ENCODE measurements at places on chromosomes 3 and 15.
A peak's percentile ranks its signal among the peaks of the same experiment; 100 is the strongest.

DNA sequence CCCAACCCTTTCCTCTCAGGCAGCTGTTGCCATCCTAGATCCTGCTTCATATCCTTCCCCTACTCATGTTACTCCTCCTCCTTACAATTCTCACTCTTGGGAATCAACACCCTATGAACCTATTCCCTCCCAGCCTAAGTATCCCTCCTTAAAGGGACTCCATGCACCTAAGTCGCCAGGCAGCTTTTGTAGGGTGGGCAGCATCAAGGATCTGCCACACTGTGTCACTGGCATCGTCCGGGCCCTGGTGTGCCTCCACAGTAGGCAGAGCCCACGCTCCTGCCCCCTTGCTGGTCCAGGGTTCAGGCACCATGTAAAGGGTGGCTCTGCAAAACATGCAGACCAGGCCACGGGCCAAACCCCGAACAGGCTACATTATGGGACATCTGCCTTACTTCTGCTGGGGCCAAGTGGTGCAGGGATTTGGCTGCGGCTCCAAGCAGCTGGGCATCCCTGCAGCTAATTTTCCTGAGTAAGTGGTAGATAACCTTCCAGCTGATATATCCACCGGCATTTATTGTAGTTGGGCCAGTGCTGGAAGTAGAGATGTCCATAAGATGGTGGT, 53.4 kb downstream of the GSK3B start:
- no peak overlapping the region for H3K27ac ChIP-seq
- H3K4me3 ChIP-seq, result no peak overlapping the region
- H3K36me3 ChIP-seq, result peaks cover 8% of the 10 kb centered on the region
- H3K4me1 ChIP-seq, result no peaks in the 10 kb centered on the region
- no peak for DNase-seq

DNA sequence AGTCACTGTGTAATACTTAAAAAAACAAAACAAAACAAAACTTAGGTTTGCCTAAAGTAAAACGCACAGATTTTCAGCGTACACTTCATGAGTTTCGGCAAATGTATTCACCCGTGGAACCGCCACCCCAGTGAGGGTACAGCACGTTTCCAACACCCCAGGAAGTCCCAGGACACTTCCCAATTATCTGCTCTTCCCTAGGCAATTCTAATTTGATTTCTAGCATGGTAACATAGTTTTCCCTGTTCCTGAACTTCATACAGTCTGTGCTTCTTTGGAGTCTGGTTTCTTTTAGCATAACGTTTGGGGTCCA, 497 bp upstream of the CLASP2 start:
- H3K4me3 ChIP-seq, result peak overlapping the region; percentile 90
- peaks cover 15% of the 10 kb centered on the region for H3K4me1 ChIP-seq
- no peak for DNase-seq
- no peaks in the 10 kb centered on the region for H3K27me3 ChIP-seq
- peak overlapping the region; percentile 99 for H3K27ac ChIP-seq
- no peaks in the 10 kb centered on the region for H3K36me3 ChIP-seq

GRCh38 chr3:137770835-137771399, 6.8 kb downstream of the SOX14 start:
- H3K4me1 ChIP-seq, result peaks cover 43% of the 10 kb centered on the region
- no peak overlapping the region for H3K27ac ChIP-seq
- H3K27me3 ChIP-seq, result no peaks in the 10 kb centered on the region
- H3K4me3 ChIP-seq, result peak overlapping the region; percentile 40

DNA sequence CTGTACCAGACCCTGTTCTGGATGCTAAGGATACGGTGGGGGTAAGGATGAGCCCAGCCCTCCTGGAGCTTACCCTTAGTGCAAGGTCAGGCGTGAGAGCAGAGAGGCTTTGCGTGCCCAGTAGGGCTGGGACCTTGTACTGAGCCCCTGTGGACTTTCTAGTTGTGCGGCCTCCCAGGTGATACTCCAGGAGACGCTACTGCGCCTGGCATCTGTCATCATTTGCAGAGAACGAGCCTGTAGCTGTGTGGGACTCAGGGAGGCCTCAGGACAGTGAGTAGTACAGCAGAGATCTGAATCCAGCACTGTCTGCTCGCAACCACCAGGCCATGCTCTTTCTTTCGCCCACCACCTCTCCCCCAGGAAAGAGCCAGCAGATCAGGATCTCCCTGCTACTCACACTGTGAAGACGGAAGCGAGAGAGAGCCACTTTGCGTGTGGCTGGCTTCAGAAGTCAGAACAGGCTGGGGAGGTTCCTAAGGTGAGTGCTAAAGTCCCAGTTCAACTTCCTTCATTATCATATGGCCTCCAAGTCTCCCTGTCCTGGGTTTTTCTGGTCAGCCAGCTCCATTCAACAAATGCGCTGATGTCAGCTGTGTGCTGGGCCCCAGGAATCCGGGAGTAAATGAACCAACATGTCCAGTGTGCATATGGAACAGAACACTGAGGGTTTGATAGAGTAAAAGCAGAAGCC, 38.2 kb upstream of the ITGA11 start:
- no peaks in the 10 kb centered on the region for H3K27me3 ChIP-seq
- DNase-seq, result no peak
- H3K27ac ChIP-seq, result peak overlapping the region; percentile 42
- no peak overlapping the region for H3K4me3 ChIP-seq

DNA sequence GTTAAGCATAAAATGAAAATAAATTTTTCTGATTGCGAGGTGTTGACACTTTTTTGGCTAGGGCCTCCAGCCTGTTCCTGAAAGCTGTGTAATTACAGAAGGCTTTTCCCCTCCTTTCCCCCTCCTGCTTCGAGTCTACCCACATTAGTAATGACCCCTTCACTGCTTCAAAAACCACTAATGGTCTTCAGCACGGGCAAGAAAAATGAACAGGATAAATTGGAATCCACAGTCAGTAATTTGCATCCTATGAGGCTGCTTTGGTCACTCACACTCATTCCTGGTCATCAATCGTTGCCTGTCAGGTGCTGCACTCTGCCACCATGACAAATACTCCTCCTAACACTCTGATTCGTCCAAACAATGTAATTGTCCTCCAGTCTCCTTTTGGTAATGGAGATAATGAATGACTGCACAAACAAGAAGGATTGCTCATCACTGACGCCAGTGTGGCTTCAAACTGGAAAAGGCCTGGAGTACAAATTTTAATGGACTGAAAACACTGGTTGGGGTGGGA, 148.6 kb downstream of the MEIS2 start:
- H3K36me3 ChIP-seq, result peaks cover 5% of the 10 kb centered on the region
- no peak overlapping the region for H3K27ac ChIP-seq
- no peaks in the 10 kb centered on the region for H3K4me1 ChIP-seq
- no peak for DNase-seq
- no peaks in the 10 kb centered on the region for H3K27me3 ChIP-seq

DNA sequence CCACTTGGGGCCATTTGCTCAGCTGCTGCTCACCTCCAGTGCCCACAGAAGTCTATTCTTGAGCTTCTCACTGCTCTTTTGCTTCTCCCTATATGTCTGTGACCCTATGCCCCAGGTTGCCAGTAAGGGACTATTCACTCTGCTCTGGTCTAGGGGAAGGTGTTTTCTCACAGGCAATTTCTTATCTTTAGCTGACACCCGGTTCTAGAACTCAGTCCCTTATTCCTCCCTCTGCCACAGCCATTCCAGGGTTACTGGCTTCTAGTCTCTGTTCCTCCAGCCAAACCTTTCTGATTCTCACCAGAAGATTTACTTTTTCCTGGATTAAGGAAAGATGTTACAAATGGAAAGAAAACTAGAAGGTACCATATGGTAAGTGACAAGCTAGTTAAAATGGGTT, 574.0 kb downstream of the NTRK3 start:
- H3K27ac ChIP-seq, result no peak overlapping the region
- no peaks in the 10 kb centered on the region for H3K4me1 ChIP-seq
- H3K36me3 ChIP-seq, result no peaks in the 10 kb centered on the region
- H3K4me3 ChIP-seq, result no peak overlapping the region
- DNase-seq, result no peak

DNA sequence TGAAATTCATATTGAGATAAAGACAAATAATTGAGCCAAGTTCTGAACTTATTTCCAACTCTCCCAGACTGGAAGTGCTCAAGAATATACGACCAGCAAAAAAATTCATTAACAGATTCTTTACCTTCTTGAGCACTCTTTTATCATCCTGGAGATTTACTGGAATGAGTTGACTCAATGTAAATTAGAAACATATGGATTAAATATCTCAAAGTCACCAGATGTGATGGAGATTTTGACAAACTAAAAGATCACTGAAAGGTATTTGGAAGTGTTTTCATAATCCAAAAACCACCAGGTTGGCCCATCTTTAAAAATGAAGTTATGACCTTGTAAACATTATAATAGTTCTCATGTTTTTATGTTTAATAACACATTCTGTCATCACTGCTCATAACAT, 433.2 kb upstream of the RASGRP1 start:
- H3K4me1 ChIP-seq, result peaks cover 7% of the 10 kb centered on the region
- no peaks in the 10 kb centered on the region for H3K36me3 ChIP-seq
- no peak overlapping the region for H3K27ac ChIP-seq
- no peak overlapping the region for H3K4me3 ChIP-seq
- H3K27me3 ChIP-seq, result no peaks in the 10 kb centered on the region

GRCh38 chr3:159080256-159080655, 278.4 kb downstream of the MFSD1 start:
- H3K27me3 ChIP-seq, result no peaks in the 10 kb centered on the region
- H3K4me1 ChIP-seq, result no peaks in the 10 kb centered on the region
- no peak overlapping the region for H3K27ac ChIP-seq
- no peak overlapping the region for H3K4me3 ChIP-seq

- no peak for DNase-seq
- no peak overlapping the region for H3K4me3 ChIP-seq
- H3K4me1 ChIP-seq, result no peaks in the 10 kb centered on the region
- no peaks in the 10 kb centered on the region for H3K36me3 ChIP-seq
- no peak overlapping the region for H3K27ac ChIP-seq
- no peaks in the 10 kb centered on the region for H3K27me3 ChIP-seq
These were observed 77.6 kb upstream of the WNT5A start for GRCh38 chr3:55564726-55565125.

- no peak overlapping the region for H3K4me3 ChIP-seq
- H3K27ac ChIP-seq, result no peak overlapping the region
- no peak for DNase-seq
These were observed 202.2 kb downstream of the OPA1 start for GRCh38 chr3:193795062-193795690.

GRCh38 chr3:159787178-159787574, 201.5 kb upstream of the IL12A start:
- H3K27me3 ChIP-seq, result no peaks in the 10 kb centered on the region
- no peak overlapping the region for H3K4me3 ChIP-seq
- peaks cover 100% of the 10 kb centered on the region for H3K4me1 ChIP-seq
- peak overlapping the region; percentile 87 for H3K27ac ChIP-seq
- H3K36me3 ChIP-seq, result no peaks in the 10 kb centered on the region

DNA sequence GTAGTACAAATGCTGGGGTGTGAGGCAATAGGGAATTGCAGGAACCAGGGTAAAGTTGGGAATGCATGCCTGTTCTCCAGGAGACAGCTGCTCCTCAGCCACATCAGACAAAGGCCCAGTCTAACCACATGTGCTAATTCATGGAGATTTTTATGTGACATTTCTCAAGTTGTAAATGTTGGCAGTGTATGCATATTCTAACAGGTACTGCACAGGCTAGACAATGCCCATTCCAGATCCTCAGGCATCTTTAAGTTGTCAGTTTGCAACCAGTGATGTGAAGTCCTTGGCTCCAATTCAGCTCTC, 84.9 kb downstream of the EEFSEC start:
- H3K36me3 ChIP-seq, result no peaks in the 10 kb centered on the region
- no peaks in the 10 kb centered on the region for H3K27me3 ChIP-seq
- no peak for DNase-seq
- no peaks in the 10 kb centered on the region for H3K4me1 ChIP-seq
- no peak overlapping the region for H3K4me3 ChIP-seq
- no peak overlapping the region for H3K27ac ChIP-seq

DNA sequence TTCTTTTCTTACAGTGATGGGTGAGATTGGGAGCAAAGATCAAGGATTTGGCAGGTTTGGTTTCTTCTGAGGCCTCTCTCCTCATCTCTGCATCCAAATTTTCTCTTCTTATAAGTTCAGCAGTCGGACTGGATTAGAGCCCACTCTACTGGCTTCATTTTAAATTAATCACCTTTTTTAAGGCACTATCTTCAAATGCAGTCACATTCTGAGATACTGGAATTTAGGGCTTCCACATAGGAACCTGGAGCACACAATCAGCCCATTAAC, 56.5 kb upstream of the PLSCR4 start:
- no peak for DNase-seq
- H3K4me3 ChIP-seq, result no peak overlapping the region
- no peaks in the 10 kb centered on the region for H3K4me1 ChIP-seq
- no peaks in the 10 kb centered on the region for H3K27me3 ChIP-seq
- H3K36me3 ChIP-seq, result no peaks in the 10 kb centered on the region

DNA sequence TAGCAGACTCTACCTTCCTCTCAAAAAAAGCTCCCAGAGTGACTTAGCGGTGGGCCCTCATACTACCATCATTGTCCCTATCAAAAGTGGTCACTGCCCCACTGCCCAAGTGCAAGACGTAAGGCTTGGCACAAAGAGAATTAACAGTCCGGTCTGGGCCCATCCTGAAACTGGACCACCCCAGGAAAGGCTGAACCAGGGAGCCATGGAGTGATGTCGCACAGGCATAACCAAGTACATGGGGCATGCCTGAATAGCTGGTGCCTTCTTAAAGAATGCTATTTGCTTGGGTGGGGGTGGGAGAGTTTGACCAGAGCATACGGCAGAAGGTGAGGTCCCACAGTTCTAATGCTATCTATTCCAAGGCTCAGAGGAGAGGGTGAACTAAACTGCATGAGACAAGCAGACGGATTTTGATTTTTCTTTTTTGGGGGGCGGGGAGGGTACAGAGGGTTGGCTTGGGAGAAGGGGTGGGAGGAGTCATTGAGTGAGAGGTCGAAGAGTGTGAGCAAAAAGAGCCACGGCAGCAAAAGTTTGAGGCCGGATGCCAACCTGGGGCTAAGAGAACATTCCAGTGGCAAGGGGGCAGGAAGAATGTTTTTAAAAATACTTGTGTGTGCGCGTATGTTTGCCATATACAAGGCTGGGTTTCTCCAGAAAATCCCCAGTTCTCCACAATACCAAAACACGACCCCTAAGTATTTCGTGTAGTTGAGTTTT, 50.2 kb downstream of the FAM174B start:
- no peaks in the 10 kb centered on the region for H3K4me1 ChIP-seq
- DNase-seq, result no peak
- H3K27ac ChIP-seq, result no peak overlapping the region
- H3K4me3 ChIP-seq, result no peak overlapping the region

GRCh38 chr15:68334661-68335124, 57.1 kb downstream of the FEM1B start:
- H3K27ac ChIP-seq, result peak overlapping the region; percentile 95
- H3K27me3 ChIP-seq, result no peaks in the 10 kb centered on the region
- peaks cover 69% of the 10 kb centered on the region for H3K4me1 ChIP-seq

DNA sequence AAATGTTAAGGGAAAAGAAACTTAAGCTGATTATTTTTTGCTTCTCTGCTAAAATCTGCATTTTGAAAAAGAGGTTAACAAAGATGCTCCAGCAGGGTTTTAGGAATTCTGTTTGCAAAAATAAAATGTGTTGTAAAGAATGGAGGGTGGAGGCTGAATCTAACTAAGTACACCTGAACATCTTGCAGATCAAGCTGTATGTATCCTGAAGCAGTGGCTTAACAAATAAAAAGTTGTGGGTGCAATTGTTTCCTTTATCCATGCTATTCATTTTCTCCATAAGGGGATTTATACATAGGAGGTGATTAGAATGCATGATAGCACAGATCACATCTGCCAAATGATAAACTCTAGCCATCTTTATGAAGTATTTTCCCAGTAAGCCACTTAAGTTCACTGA, 466.3 kb downstream of the ERC2 start:
- H3K27me3 ChIP-seq, result no peaks in the 10 kb centered on the region
- no peaks in the 10 kb centered on the region for H3K4me1 ChIP-seq
- H3K4me3 ChIP-seq, result no peak overlapping the region
- H3K36me3 ChIP-seq, result no peaks in the 10 kb centered on the region
- H3K27ac ChIP-seq, result no peak overlapping the region
